ENCODE measurements at places on chromosomes 6 and 20.
A peak's percentile ranks its signal among the peaks of the same experiment; 100 is the strongest.

DNA sequence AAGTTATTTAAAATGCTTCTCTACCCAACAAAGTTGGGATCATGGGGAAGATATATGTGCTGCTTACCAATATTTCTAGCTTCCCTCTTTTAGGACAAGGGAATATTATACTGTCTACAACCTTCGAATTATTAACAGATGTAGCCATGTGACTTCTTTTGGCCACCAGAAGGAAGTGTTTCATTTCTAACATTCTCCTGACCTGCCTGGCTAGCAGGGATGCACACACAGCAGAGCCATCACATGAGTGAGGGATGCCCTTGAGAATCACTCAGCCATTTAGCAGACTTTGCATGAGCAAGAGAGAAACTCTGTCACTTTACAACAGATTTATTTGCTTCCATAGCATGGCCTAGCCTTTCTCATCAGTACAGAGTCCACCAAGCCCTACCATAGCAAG, 230.7 kb upstream of the MARCKS start:
- no peak for DNase-seq

GRCh38 chr20:58854638-58855471, 2.3 kb downstream of the GNAS start:
- peak; percentile 39 for DNase-seq

DNA sequence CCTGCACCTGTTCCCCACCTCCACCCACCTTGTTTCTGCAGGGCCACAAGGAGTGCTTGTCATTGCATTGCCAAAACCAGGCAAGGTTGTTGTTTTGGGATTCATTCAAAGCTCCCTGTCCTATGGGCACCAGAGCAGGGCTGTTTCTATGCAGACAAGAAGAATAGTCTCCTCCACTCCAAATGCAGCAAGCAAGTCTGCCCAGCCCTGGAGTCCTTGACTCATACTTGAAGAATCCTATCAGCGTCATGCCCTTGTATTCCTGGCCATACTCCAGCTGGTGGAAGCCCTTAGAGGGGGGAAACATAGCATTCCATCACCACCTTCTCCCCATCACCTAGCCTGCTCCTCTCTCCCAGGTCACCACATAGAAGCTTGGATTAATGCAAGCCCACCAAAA, 145.3 kb upstream of the ECI2 start:
- DNase-seq = no peak

DNA sequence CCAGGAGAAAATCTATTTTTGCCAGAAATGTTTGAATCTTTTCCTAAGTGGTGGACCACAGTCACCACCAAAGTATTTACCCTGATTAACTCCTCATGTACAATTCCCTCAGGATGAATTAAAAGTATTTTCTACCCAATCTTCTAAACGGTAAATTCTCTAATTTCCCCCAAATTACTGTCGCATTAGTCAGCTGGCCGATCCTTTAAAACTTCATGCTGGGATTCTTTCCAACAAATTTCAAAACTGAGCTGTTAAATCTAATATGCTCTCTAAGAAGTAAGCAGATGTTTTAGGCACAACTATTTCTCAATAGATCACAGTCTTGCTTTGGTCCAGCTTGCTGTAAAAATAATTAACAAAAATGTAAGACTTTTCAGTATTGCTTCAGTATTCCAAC, 447.2 kb downstream of the FRK start:
- DNase-seq = no peak

DNA sequence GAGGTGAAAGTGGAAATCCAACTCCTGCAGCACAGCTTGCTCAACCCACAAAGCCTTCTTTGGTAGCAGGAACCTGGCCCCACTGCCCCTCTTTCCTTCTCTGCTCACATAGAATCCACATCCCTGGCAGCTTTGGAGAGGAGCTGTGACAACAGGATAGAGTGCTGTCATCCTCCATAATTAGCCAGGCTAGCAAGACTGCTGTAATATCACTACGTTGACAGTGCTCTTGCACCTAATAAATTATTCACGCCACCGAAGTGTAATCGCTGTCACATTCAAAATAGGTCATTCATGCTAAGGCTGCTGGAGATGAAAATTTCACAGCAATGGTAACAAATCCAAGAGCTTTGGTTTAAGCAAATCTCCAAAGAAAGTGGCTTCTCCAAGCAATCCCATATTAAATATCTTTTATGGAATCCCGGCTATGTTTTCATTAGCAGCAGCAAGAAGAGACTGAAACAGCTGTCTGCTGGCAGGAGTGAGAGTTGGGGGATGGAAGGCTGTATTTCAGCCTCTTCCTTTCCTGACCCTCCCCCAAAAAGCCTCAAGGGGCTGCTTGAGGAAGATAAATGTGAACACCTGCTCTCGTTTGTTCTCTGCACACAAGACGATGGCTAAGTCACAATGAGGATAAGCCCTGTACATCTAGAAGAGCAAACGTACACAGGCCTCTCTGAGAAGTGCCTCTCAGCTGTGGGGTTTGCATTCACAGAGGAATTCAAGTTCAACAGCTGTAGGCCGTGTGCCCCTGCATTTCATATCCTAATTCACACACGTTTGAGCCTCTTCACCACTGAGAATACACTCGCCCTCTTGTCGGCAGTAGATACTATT, 16.5 kb downstream of the RIPOR2 start:
- peak; percentile 98 for DNase-seq
